Stimulated activated CD8-positive, alpha-beta memory T cell treated with anti-CD3 and anti-CD28 coated beads, Interleukin-4, amount 100 ng/mL, for 1 hour (primary cell): ENCODE measurements at places on chromosomes 4 and X.

- DNase-seq = no peak
Measured at GRCh38 chrX:37854748-37855147, 7.4 kb upstream of the DYNLT3 start.

- no peak for DNase-seq
Measured at GRCh38 chr4:100075056-100075455, 115.2 kb downstream of the DDIT4L start.

DNA sequence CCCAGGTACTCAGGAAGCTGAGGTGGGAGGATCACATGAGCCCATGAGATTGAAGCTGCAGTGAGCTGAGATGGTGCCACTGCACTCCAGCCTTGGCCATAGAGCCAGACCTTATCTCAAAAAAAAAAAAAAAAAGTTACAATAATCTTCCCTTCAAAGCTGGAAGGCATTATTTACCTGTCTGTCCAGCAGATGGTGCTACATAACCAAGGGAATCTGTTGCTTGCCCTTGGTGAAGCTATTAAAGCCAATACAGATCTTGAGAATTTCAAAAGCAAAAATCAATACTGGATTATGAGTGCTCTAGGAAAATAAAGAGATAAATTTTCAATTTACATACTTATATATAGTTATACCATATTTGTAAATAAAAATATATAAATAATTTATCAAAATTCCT is 25.9 kb downstream of the PKD2 start:
- DNase-seq = no peak

DNA sequence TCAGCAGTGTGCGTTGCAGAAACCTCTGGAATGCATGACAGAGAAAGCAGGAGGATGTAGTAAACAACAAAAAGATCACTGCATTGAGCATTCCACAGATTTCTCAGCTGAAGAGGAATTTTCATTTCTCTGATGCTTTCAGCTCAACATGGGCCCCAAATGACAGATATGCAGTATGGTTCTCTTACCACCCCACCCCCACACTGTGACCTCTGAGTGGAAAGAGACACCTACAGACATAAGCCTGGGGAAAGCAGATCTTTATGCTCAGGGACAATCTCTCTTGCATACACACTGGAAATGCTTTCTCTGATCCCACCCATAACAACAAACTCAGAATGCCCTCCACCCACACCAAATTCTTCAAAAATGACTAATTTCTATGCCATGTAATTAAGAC is 983.7 kb upstream of the LCORL start:
- DNase-seq = no peak

- no peak for DNase-seq
Measured at GRCh38 chr4:81845273-81845672, 373.6 kb upstream of the RASGEF1B start.
